ENCODE measurements at places on chromosomes 16 and 17. TPM values are rescaled to one million over a fixed set of nuclear protein-coding genes. Genes with fewer than 3 reads are reported as not detected.

The CRHR1 gene
- total RNA-seq: not detected

The RTN4RL1 gene
- 0.47 TPM for total RNA-seq

The USP6 gene
- under 0.01 TPM for total RNA-seq

The ATP2A1 gene
- 0.16 TPM for total RNA-seq

The ASB16 gene
- total RNA-seq: not detected

The CBX2 gene
- 1.2 TPM for total RNA-seq

The KRTAP4-3 gene
- total RNA-seq: not detected

The MYH8 gene
- not detected for total RNA-seq

The CACNG5 gene
- total RNA-seq: not detected

The RRAD gene
- 11.7 TPM for total RNA-seq

The TSR1 gene
- total RNA-seq: 39.8 TPM

The SPPL2C gene
- not detected for total RNA-seq

The CD79B gene
- total RNA-seq: 0.16 TPM

The TNFRSF12A gene
- total RNA-seq: 111 TPM

The CSH1 gene
- not detected for total RNA-seq

The PRRT2 gene
- 4.4 TPM for total RNA-seq

The KRTAP9-4 gene
- total RNA-seq: not detected

The ALOX12B gene
- total RNA-seq: not detected

The KRT12 gene
- not detected for total RNA-seq

The SNAI3 gene
- total RNA-seq: not detected

The GPRC5B gene
- 48.9 TPM for total RNA-seq

The SMIM36 gene
- total RNA-seq: not detected

The PPY gene
- total RNA-seq: not detected

The KRT32 gene
- not detected for total RNA-seq

The CETP gene
- total RNA-seq: not detected

The AANAT gene
- total RNA-seq: not detected

The MED1 gene
- 14.9 TPM for total RNA-seq

The KIF2B gene
- total RNA-seq: not detected

The PRR35 gene
- not detected for total RNA-seq

The ULK2 gene
- total RNA-seq: 68.1 TPM

The TPSD1 gene
- not detected for total RNA-seq

The DHRS7C gene
- not detected for total RNA-seq

The KRTAP9-2 gene
- total RNA-seq: not detected

The CNTD1 gene
- total RNA-seq: 0.94 TPM

The KRTAP2-3 gene
- total RNA-seq: not detected

The SCN4A gene
- total RNA-seq: 0.16 TPM

The MAP3K3 gene
- 38.5 TPM for total RNA-seq

The PROCA1 gene
- 1.6 TPM for total RNA-seq

The GAST gene
- total RNA-seq: not detected
